ENCODE measurements at places on chromosomes 6 and 20. TPM values are rescaled to one million over a fixed set of nuclear protein-coding genes. Genes with fewer than 3 reads are reported as not detected.

Gene BPIFB4
- total RNA-seq, result not detected

Gene SLC35F1
- total RNA-seq, result 0.84 TPM

Gene RIPOR2
- 0.68 TPM for total RNA-seq

Gene TRIM38
- 7.7 TPM for total RNA-seq

Gene TUBB2B
- total RNA-seq, result 26.7 TPM

Gene RNF39
- total RNA-seq, result not detected

Gene MUCL3
- not detected for total RNA-seq

Gene KIF13A
- total RNA-seq, result 25.5 TPM

Gene VSX1
- total RNA-seq, result 2.8 TPM

Gene TDRD6
- total RNA-seq, result not detected

Data from RPMI7951 (cell line).